ENCODE measurements at places on chromosomes 3 and 15.

DNA sequence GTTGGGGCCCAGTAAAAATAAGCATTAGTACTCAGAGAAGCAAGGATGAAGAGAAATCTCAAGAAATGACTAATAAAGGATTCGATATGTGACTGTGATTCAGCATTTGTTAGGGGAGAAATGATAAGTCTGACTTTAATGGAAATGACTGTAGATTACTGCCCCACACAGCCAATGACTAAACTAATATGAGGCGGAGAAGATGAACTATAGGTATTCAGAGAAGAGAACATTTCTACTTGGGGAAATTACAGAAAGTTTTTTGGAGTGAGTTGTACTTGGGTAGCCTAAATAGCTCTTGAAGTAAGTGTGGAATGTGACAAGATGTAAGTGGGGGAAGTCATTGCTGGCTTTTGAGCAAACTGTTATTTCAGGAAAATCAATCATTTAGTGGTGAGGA lies 380.0 kb downstream of the PDCD6IP start:
- no peak for DNase-seq

GRCh38 chr3:24683633-24684384 lies 189.2 kb upstream of the THRB start:
- peak; percentile 47 for DNase-seq

DNA sequence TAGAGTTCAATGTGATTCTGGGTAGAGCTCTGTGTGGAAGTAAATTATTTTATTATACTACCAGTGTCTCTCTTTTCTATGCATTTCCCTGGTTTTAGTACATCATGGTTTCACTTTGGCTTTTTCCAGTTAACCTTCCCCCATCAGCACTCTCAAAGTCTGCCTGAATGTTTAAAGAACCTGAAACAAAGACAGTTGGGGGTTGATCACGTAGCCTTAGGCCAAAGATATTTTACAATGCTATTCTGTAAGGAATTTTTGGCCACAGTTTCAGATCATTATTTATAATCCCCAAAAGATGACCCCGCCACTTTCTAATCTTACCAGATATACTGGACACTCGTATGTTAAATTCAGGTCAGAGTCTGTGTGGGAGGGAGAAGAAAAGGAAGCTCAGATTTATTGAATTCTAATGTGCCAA lies 156.3 kb upstream of the TMC3 start:
- no peak for DNase-seq

DNA sequence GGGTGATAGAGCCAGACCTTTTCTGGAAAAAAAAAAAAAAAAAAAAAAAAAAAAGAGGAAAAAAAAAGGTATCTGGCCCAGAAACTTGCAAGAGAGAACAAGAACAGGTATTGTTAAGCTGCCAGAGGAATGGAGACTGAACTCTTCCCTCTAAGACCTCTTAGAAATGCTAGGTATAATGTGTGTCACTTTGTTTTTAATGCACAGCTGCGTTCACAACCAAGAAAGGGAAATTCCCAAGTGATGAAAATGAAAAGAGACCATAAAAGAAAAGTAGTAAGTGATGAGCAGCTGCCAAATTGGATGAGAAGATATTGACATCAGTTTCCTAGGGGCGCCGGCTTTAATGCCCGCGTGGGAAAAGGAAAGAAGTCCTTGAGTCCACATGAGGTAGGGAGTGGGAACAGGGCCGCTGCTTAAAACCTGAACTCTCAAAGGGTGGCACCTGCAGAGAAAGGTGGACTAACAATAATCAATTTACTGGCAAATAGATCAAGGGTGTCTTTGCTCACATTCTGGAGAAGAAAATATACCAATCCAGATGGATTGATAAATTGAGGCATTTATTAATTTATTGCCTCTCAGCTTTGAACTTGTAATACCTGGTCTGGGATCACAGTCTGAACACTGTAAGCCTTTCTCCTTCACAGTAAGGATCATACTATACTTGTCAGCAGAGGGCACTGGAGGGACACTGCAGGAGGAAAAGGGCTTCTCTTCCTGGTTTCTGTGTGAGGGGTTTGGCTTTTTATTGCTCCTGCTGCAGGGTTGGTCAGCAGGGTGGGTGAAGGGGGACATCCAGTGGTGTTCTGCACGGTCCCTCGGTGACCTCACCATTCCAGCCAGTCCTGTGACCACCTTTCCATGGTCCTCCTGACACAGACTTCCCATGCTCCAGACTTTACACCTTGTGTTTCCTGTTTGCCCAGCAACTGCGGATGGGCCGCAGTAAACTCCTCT lies 131.6 kb downstream of the AQP9 start:
- peak; percentile 61 for DNase-seq

DNA sequence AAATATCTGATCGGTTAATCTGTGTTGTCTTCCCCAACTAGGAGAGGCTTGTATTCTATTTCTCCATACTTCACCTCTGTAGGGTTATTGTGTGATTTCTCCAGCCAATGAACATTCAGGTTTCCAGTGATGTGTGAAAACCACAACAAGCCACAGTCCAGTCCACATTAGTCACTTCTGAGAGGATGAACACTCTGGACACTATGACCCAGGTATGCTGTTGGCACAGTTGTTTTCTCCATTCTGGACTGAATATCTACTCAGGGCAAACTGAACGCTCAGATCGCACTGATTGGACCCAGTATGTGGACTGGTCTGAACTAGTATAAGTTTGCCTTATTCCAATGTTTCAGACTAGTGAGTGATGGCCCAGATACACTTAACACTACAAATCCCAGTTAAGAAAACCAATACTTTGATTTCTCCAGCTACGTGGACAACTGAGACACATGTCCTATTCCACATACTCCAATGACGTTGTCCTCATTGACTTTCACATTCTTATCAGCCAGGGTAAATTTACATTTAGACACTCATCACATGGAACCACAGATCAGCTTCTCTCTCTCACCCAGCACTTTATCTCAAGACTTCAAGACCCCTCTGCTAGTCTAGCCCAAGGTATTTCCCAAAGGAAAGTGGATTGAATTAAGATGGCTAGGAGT lies 587.4 kb upstream of the SGO1 start:
- DNase-seq: no peak

GRCh38 chr3:124783696-124784095 lies 53.4 kb downstream of the UMPS start:
- DNase-seq: no peak

DNA sequence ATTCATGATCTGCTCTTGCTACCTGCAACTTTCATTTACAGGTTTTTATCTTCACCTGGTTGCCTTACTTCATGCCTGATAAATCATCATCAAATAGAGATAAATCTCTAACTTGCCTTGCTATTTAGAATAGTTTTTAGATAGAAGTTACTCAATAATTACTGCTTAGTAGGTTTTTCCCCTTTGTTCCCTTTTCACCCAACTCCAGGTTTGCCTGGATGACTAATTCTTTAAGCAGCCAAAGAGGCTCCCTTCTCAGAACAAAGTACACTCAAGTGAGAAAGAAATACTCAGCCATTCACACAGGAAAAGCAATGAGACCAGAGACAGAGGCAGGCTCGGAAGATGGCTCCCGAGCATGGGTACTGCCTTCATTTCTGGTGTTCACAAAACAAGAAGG lies 268.1 kb upstream of the CRBN start:
- no peak for DNase-seq

DNA sequence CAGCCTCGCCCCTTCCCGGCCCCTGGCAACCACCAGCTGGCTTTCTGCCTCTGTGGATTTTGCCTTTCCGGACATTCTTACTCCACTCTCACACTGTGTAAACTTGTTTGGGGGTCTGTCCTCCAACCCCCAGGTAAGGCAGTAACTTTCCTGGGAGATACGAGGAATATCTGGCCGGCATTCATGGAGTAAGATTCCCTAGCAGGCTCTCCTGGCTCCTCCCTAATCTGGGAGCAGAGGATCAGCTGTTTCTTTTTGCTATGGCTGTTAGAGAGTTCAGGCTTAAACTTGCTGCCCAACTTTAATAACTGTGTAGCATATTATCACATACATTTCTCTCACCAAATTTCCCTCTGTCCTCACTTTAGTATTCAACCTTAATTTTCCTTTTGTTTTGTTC lies 64.3 kb downstream of the IGF2BP2 start:
- no peak for DNase-seq

GRCh38 chr15:63185206-63185605 lies 4.2 kb upstream of the RAB8B start:
- DNase-seq: no peak

GRCh38 chr3:88584451-88584850 lies 434.7 kb downstream of the C3orf38 start:
- no peak for DNase-seq

DNA sequence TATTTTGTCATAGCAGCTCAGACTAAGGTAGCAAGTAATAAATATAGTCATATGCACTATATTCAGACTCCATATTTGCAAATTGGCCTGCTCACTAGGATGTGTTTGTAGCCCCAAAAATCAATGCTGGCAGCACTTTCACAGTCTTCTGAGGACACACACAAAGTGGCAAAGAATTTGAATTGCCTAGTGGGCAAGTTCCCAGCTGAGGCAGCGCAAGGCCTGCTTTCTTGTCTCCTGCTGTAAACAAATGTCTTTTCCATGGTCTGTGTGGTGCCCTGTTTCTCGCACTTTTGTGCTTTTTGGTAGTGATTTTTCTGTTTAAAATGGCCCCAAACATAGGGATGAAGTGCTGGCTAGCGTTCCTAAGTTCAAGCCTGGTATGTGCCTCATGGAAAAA lies 416.0 kb downstream of the OCA2 start:
- DNase-seq: no peak

- DNase-seq: no peak
Observed at GRCh38 chr3:169112153-169112892, 551.2 kb downstream of the MECOM start.

- DNase-seq: no peak
Observed at GRCh38 chr15:58383876-58384275, 47.9 kb upstream of the LIPC start.

GRCh38 chr3:49035281-49035680 lies 6.1 kb upstream of the IMPDH2 start:
- DNase-seq: no peak

GRCh38 chr3:26106228-26106627 lies 316.3 kb downstream of the OXSM start:
- no peak for DNase-seq

GRCh38 chr3:56361731-56362130 lies 106.5 kb downstream of the ERC2 start:
- no peak for DNase-seq

- no peak for DNase-seq
Observed at GRCh38 chr15:61047783-61048182, 181.3 kb downstream of the RORA start.

- DNase-seq: no peak
Observed at GRCh38 chr15:29046281-29046810, 160.6 kb downstream of the APBA2 start.

DNA sequence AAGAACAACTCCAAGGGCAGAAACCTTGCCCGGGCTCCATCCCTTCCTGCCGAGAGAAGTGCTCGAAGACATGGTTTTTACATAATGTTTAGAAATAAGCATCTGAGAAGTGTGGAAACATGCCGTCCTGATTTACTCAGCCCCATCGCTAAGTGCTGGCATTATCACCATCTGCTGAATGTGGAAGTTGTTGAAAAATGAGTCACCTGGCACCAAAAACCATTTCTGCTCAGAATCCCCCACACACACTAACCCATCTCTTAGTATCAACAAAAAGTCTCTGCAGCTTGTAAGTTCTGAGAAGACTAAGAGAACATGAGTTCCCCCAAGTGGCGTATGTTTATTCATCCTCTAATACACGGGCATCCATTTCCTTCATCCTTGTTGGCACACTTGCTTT lies 51.0 kb upstream of the ARL8B start:
- no peak for DNase-seq

GRCh38 chr3:33103480-33103879 lies 6.5 kb upstream of the GLB1 start:
- DNase-seq: no peak

DNA sequence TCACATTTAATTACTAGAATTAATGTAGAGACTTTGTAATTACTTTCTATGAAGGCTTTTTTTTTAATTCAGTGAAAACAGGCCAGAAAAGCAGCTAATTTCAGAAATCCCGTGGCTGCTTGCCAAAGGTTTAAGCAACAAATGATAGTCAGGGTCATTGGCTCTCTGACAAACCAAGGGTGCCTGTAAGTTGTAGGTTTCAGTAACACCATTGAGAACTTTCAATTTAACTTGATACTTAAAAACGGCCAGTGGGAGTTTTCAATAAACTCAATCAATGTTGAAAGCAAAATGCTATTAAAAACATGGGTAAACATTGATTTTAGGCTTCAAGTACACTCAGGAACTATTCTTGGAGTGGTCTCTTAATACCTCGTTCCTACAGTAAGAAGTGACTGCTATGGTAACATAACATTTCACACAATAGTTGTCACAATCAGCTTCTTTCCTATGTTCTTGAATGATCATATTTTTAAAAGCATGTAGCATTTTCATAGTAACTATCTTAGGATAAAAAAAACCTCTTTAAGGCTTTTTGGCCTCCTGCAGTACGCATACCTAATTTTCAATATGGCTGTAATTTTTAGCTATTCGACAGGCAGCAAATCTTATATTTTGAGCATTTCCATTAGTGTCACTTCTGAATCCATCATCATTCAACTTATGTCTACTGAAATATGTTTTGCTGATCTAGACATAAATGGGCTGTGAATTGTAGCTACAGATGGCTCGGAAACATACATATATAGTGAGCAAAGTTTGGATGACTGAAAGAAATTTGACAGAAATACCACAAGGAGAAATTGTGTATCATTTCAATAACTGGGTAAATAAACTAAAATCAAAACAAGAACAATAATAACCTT lies 592.1 kb upstream of the GBE1 start:
- DNase-seq: peak; percentile 36

DNA sequence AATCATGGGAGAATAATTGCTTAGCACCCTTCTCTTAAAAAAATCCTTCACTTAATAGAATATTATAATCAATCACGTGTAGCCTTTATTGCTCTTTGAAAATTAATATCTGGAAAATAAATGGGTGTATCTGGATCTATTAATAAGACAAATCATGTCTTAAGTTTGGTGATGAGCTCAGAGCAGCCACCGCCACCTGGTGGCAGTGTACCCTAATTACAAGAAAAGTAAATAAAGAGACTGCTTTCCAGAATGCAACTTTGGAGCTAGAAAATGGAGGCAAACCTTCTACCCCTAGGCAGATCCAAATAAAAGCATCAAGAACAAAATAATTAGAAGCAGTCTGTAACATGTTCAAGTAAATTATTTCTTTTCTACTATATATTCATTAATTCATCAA lies 43.5 kb downstream of the EPHB1 start:
- no peak for DNase-seq

GRCh38 chr15:73886717-73887345 lies 13.5 kb downstream of the TBC1D21 start:
- no peak for DNase-seq

DNA sequence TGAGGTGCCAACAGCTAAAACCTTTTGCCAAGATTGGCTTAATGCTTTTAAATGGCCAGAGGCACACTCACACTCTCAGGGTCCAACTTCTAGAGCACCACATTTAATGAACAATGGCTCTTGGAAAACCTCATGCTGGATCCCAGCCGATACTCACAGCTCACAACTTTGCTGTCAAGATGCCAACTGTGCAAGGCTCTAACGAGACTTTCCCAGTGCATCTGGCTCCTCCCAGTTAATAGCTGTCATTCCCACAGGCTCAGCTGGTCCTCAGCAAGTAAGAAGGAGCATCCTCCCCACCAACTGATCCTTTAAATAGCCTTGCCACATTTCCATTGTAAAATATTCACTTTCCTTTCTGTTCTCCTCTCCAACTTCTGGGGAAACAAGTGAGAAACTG lies 20.3 kb upstream of the FRMD4B start:
- no peak for DNase-seq

- DNase-seq: no peak
Observed at GRCh38 chr3:31815006-31815405, 166.1 kb downstream of the OSBPL10 start.

GRCh38 chr3:114707252-114707860 lies 413.5 kb downstream of the TIGIT start:
- DNase-seq: no peak

- no peak for DNase-seq
Observed at GRCh38 chr3:120057626-120058025, 36.6 kb downstream of the GSK3B start.
